ENCODE measurements at places on chromosomes 6 and 20. TPM values are rescaled to one million over a fixed set of nuclear protein-coding genes. Genes with fewer than 3 reads are reported as not detected.

DNA sequence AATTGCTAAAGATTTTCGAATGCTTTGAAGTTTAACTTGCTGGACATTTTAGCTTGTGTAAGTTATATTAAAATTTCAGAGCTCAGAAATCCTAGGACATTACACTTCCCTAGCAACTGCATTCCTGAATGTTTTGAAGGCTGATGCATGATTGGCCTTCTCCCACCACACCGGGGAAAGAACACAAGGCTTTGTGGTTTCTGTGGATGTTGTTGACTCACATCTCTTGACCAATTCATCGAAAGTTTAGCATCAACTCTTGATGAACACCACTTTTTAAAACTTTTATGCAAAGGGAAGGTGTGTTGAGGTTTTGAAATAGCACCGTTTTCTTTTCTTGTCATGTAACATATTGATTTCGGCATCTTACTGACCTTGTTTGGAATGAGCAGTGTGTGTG lies 81.1 kb downstream of the RIMS1 start:
- no peak overlapping the region for H3K27ac ChIP-seq
- no peaks in the 10 kb centered on the region for H3K36me3 ChIP-seq
- no peak overlapping the region for H3K4me3 ChIP-seq
- H3K27me3 ChIP-seq: no peaks in the 10 kb centered on the region

- no peaks in the 10 kb centered on the region for H3K4me1 ChIP-seq
- H3K4me3 ChIP-seq: no peak overlapping the region
- DNase-seq: no peak
- no peak overlapping the region for H3K27ac ChIP-seq
- no peaks in the 10 kb centered on the region for H3K27me3 ChIP-seq
These were observed 143.3 kb downstream of the UST start for GRCh38 chr6:148890096-148890495.

DNA sequence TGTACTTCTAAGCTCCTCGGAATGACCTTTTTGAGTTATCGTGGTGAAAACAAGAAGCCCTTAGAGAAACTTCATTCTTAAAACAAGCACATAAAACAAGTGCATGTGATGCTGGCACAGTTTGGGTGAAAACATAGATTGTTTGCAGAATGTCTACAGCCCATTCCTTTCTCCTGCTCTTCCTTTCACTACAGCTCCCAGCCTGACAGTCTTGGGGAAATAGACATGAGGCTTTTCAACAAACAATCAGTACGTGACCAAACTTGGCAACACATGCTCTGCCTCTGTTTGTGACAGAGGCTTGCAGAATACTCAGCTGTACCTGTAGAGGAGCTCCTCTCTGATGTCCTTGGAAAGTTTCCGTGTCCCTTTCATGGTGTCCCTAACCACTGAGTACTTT lies 321.6 kb downstream of the ZFAND3 start:
- no peak overlapping the region for H3K4me3 ChIP-seq
- no peak for DNase-seq
- H3K4me1 ChIP-seq: no peaks in the 10 kb centered on the region
- no peaks in the 10 kb centered on the region for H3K27me3 ChIP-seq

ATP9A gene
- total RNA-seq: 0.38 TPM

TRIM31 gene
- total RNA-seq: not detected

CHMP4B gene
- 81.9 TPM for total RNA-seq

TBXT gene
- not detected for total RNA-seq

All from activated CD8-positive, alpha-beta memory T cell treated with anti-CD3 and anti-CD28 coated beads, Interleukin-2, amount 10 ng/mL, durations not matched to agents 7 days and 5 days (primary cell).